ENCODE measurements at places on chromosomes 6 and 20. TPM values are rescaled to one million over a fixed set of nuclear protein-coding genes. Genes with fewer than 3 reads are reported as not detected.

GRCh38 chr6:40894962-40895799 is 143.8 kb downstream of the UNC5CL start:
- peak; percentile 40 for DNase-seq

The TEAD3 gene
- polyA plus RNA-seq = 52.8 TPM

GRCh38 chr20:2972126-2972525 is 71.3 kb upstream of the GNRH2 start:
- no peak for DNase-seq

DNA sequence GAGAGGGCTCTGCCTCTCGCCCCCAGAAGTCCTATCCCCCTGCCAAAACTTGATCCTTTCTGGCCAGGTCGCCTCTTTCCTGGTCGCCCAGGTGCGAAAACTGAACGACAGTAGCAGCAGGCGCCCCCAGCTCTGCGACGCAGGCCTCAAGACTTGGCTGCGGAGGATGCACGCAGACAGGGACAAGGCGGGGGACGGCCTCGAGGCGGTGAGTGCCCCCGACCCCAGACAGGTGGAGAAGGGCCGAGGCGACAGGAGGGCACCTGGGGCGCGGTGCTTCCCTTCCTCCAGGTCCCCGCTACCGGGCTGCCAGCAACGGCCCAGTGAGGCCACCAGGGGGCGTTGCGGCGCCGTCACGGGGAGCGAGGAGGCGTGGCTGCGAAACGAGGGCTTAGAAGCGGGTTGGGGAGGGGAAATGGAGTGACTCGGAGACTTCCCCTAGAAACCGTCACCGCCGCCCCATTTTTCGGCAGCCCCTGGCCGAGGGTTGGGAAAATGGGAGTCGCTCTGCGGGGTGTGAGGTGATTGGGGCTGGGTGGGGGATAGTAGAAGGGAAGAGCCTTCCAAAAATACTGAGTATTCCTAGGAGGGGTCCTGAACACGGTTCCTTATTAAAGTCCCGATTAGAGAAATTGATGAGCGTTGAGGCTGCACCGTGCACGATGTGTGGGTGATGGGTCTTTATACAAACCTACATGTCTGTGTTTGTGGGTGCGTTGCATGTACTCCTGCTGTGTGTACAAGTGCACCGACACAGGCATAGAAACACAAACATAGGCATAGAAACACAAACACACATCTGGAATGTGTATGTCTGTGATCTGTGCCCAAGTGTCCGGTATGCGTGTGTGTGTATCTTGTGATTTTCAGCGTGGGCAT is 44.6 kb downstream of the ARHGAP40 start:
- DNase-seq = no peak

The CD164 gene
- polyA plus RNA-seq = 525 TPM

GRCh38 chr20:61662968-61663331 is 402.7 kb downstream of the TAF4 start:
- DNase-seq = no peak

The HDAC2 gene
- polyA plus RNA-seq = 227 TPM

The CDSN gene
- not detected for polyA plus RNA-seq

The VGLL2 gene
- polyA plus RNA-seq = not detected

DNA sequence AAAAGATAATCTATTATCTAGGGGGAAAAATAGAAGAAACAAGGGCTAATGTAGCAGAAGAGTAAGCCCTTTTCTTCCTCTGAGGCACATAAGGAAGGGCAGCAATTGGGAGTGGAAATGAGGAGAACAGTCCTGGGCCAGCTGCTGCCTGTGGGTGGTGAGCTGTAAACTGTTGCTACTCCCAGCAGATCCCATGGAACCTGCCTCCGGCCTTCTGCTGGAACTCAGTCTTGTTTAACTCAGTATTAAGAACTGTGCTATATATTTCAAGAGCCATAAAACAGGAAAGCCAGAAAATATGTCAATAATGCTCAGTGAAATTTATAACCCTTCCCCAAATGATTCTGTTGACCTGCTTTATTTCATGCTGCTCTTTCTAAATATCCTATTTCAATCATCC is 464.2 kb downstream of the COL12A1 start:
- no peak for DNase-seq

GRCh38 chr6:137754866-137755265 is 112.2 kb upstream of the TNFAIP3 start:
- no peak for DNase-seq

The RPS21 gene
- polyA plus RNA-seq = 1,106 TPM

DNA sequence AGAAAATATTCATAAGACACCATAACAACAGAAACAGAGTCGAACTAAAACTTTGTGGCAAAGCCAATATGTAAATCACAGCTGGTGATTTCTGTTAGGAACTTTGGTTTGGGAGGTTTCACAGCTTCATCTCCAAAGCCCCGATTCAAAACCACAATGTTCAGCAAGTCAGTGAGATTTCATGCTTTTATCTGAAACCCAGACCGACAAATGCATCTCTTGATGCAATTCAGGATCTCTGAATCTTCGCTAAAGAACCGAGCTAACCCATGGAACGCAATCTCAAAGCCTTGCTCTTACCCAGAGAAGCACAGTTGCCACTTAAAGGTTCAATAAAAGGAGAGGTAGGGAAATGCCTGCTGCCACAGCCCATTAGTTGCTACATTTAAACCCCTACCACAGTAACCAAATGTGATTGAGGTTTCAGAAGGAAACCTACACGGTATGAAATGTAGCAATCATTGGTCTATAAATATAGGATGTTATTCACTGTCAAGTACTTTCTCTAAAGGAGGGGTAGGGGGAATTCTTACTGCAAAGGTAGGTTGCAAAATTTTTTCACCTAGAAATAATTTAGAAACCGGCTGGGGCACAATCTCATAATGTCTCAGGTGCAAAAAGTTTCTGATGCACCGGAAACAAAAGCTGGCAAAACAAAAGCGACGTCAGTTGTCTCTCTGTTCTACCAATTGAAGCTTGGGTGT is 381.0 kb upstream of the ARID1B start:
- DNase-seq = no peak
